ENCODE measurements at places on chromosomes 1 and 21. TPM values are rescaled to one million over a fixed set of nuclear protein-coding genes. Genes with fewer than 3 reads are reported as not detected.

The LEMD1 gene
- 1.0 TPM for total RNA-seq

The CYP2J2 gene
- 14.6 TPM for total RNA-seq

The KLHDC7A gene
- 9.6 TPM for total RNA-seq

The S100A3 gene
- not detected for total RNA-seq

The NBPF11 gene
- total RNA-seq: 11.4 TPM

The KCNE1 gene
- total RNA-seq: 0.69 TPM

The LDLRAD1 gene
- 1.3 TPM for total RNA-seq

The LHX8 gene
- total RNA-seq: 0.83 TPM

The TMEM240 gene
- total RNA-seq: 4.7 TPM

The ZNF669 gene
- total RNA-seq: 7.0 TPM

The TGFB2 gene
- 10.3 TPM for total RNA-seq

The CLEC20A gene
- total RNA-seq: 0.20 TPM

The C1orf94 gene
- not detected for total RNA-seq

The DTL gene
- total RNA-seq: 2.9 TPM

The SERPINC1 gene
- total RNA-seq: 1.2 TPM

The PLA2G2C gene
- not detected for total RNA-seq

The RRP1B gene
- 16.5 TPM for total RNA-seq

The S100B gene
- total RNA-seq: 7.5 TPM

The NBPF6 gene
- total RNA-seq: not detected

The DUSP10 gene
- total RNA-seq: 9.2 TPM

The KLHDC9 gene
- 14.3 TPM for total RNA-seq

The LCE1E gene
- total RNA-seq: not detected

The DNAJC28 gene
- total RNA-seq: 2.8 TPM

The ERMAP gene
- total RNA-seq: 16.6 TPM
